Fibroblast of lung (primary cell): ENCODE measurements at places on chromosomes 12 and 14. TPM values are rescaled to one million over a fixed set of nuclear protein-coding genes. Genes with fewer than 3 reads are reported as not detected.

Gene LMO3
- total RNA-seq = under 0.01 and 0.50 TPM in 2 replicates

DNA sequence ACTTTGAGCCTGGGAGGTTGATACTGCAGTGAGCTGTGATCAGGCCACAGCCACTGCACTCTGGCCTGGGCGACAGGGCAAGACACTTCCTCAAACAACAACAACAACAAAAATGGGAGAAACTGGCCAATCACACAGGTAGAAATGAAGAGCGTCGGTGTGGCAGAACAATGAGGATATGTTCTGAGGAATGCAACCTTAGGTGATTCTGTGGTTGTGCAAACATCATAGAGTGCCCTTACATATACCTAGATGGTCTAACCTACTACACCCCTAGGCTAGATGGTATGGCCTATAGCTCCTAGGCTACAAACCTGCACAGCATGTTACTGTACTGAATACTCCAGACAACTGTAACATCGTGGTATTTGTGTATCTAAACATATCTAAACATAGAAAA lies 3.7 kb upstream of the PRDM4 start:
- H3K36me3 ChIP-seq = no peaks in the 10 kb centered on the region
- no peaks in the 10 kb centered on the region for H3K27me3 ChIP-seq
- DNase-seq = no peak
- H3K27ac ChIP-seq = no peak overlapping the region

DNA sequence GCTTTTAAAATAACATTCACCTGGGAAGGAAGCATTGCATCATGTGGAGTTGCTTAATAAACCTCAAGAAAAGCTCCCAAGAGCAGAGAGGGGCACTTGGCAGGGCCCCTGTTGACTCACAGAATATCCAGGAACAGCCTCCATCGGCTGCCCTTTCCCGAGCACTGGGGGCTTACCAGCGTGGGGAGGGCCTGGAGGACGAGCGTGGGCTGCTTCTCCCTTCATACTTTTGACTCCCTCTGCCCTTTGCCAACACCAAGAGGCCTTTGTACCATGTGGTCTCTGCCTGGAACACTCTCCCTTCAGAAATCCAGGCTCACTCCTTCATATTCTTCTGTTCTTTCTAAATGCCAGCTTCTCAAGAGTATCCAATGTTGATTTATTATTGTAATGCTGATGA lies 492.1 kb upstream of the TMEM132C start:
- no peaks in the 10 kb centered on the region for H3K4me1 ChIP-seq
- H3K27ac ChIP-seq = no peak overlapping the region
- DNase-seq = no peak
- no peak overlapping the region for H3K4me3 ChIP-seq

- H3K27ac ChIP-seq = peak overlapping the region; percentile 78
- no peak overlapping the region for H3K4me3 ChIP-seq
- H3K36me3 ChIP-seq = no peaks in the 10 kb centered on the region
- DNase-seq = peak; percentile 93
- peaks cover 40% of the 10 kb centered on the region for H3K4me1 ChIP-seq
These were observed 57.6 kb downstream of the NCOR2 start for GRCh38 chr12:124509676-124510300.

- no peak overlapping the region for H3K4me3 ChIP-seq
- no peak for DNase-seq
- no peaks in the 10 kb centered on the region for H3K36me3 ChIP-seq
- H3K4me1 ChIP-seq = no peaks in the 10 kb centered on the region
- no peak overlapping the region for H3K27ac ChIP-seq
- no peaks in the 10 kb centered on the region for H3K27me3 ChIP-seq
These were observed 11.9 kb upstream of the SLC2A13 start for GRCh38 chr12:40117818-40118217.
